Caki2 (cell line): ENCODE measurements at places on chromosomes 4 and X. TPM values are rescaled to one million over a fixed set of nuclear protein-coding genes. Genes with fewer than 3 reads are reported as not detected.

Gene FOXP3
- not detected in 2 replicates for total RNA-seq

Gene AREG
- total RNA-seq, result 20.6 and 30.6 TPM in 2 replicates

DNA sequence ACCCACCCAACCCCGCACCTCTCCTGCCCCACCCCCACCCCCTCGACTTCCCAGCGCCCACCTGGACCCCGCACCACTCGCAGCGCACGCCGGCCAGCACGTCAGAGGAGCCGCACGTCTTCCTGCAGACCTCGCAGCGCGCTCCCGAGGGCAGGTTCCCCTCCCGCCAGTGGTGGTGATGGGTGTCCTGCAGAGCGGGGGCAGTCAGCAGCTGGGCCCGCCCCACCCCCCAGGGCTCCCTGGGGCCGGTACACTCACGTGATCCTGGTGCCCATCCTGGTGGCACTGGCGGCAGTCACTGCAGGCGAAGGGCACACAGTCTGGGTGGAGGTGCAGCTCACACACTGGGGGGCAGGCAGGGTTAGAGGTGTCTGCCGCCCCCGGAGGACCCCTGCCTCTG, 5.1 kb downstream of the DGKQ start:
- DNase-seq, result no peak

DNA sequence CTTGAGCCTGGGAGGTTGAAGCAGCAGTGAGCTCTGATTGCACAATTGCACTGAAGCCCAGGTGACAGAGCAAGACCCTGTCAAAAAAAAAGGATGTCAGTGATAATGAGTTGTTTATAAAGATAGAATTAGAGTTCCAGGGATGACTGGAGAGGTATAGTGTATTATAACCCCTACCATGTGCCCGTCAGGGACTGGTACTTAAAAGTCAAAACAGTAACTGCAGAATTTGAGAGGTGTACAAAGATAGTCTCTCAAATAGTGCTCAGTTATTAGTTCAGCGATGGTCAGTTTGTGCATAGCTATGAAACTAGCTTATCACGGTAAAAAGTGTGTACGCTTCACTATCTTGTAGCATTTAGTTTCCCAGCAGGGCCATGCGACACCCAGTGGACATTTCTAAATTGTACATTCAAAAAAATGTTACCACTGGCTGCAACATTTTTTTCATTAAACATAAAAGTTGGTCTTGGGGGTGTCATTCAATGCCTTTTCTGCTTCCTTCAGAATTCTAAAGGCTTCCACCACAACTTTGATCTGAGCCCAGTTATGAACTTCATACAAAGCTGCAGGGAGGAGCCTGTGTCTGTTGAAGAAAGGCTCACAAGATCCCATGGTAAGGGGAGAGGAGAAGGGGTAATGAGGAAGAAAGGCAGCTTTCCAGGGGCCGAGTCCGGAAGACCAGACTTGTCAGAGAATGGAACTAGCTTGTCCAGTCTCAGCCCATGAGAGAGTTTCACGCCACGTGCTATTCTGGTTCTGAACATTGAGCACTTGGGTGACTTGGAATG, 9.2 kb upstream of the GYG2 start:
- peak; percentile 19 for DNase-seq

- DNase-seq, result no peak
Measured at GRCh38 chrX:63656871-63657580, 128.0 kb downstream of the ARHGEF9 start.

DNA sequence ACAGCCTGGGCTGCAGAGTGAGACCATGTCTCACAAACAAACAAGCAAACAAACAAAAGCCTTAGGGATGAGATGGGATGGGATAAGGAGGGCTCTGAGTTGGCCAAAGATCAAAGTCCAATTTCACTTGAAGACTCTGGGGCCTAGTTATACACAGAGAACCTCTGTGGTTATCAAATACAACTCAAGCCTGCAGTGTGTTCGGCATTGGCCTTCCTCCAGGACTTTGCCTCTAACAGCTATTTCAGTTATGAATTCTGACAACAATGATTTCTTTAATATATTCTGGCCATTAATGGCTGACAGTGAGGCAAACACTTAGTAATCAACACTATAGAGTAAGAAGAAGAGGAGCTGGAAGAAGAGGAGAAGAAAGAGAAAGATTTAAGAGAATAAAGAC, 171.1 kb downstream of the PDGFRA start:
- DNase-seq, result no peak

DNA sequence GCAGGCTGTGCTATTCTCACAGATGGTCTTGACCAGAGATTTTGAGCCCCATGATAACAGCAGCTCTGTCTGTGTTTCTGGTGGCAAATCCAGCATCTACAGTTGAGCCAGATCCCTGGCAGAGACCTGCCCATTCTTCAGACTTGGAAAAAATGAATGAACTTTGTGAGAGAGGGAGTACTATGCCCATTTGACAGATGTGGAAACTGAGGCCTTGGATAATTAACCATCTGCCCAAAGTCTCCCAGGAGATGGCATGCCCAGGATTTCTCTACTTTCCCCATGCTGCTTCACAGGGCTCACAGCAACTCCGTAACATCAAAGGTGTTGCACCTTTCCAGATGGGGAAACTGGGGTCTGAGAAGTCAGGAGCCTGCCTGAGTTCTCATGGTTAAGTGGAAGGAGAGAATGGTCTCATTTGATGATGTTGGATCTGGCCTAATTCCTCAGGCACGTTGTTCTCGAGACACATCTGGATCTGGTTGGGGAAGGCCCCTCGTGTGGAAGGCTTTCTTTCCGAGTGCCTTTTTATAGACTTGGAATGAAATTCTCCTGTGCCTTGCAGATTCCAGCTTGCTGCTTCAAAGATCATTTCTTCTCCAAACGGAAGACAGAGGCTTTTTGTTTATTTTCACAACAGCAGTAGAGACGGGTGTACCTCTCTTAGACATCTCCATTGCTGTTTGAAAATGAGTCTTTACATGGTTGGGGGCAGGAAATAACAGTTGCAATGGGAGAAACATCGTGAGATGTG, 73.3 kb upstream of the STX18 start:
- DNase-seq, result no peak

DNA sequence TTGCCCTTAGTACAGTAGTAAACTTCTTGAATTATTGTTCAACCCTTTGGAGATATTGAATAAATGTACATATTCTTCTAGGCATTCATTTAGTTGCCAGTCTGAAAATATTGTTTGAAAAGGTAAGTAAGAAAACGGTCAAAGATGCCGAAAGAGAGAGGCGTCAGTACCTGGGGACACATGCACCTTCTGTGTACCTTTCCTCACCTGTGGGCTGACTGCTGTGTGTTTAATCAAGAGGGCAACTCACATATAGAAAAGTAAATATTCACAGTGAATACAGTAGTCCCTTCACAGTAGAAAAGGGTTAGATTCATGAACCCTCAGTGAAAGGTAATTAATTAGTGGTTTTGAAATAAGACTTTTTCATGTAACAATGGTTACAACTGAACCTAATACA, 6.9 kb downstream of the ANXA10 start:
- no peak for DNase-seq

Gene DDIT4L
- 2.1 and 6.3 TPM in 2 replicates for total RNA-seq

Gene MTNR1A
- total RNA-seq, result 0.20 TPM in 1 of 2 replicates, not detected in the other

DNA sequence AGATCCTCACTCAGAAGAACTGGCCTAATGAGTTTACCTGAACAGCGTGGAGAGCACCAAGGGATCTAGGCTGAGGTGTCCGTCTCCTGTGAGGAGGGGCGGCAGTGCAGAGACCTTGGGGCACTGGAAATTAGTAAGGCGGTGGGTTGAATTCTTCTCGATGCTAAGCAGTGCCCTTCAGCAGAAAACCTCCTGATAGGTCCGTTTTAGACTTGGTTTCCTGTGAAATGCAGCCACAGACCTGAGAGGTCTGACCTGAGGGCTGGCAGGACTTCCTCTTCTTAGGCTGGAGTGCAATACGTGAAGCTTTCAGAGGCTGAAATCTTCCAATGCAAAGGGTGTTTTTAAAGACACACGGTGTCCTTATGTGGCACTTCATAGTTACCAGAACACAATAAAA, at the start of gene CLNK:
Gene CLNK, minus strand, starts transcription at position 138 of the 400 bp plus-strand sequence. CDS start 16,899 bp downstream, outside the sequence.
- no peak for DNase-seq

- no peak for DNase-seq
Measured at GRCh38 chrX:130351567-130351966, 11.8 kb downstream of the SLC25A14 start.

GRCh38 chrX:49184294-49185281, 1.6 kb downstream of the PRICKLE3 start:
- peak; percentile 94 for DNase-seq

DNA sequence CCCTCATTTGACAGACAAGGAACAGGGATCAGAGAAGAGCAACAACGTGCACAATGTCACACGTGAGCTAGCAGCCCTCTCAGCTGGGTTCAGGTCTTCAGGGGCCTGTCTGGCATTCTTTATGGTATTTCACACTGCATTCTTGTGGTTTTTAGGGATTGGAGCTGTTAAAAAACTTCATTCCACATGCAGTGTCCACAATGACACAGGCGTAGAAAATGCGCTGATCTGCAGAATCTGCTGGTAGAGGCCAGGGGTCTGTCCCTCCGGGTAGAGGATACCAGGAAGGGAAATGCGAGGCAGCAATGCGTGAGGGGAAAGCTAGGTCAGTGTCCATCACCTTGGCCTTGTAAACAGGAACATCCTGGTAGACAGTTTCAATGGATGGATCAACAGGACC, 36.6 kb downstream of the MAP7D3 start:
- DNase-seq, result peak; percentile 89

- no peak for DNase-seq
Measured at GRCh38 chr4:170414961-170415360, 325.2 kb upstream of the AADAT start.

Gene MID2
- 9.3 and 15.6 TPM in 2 replicates for total RNA-seq

Gene XAGE1A
- not detected in 2 replicates for total RNA-seq

DNA sequence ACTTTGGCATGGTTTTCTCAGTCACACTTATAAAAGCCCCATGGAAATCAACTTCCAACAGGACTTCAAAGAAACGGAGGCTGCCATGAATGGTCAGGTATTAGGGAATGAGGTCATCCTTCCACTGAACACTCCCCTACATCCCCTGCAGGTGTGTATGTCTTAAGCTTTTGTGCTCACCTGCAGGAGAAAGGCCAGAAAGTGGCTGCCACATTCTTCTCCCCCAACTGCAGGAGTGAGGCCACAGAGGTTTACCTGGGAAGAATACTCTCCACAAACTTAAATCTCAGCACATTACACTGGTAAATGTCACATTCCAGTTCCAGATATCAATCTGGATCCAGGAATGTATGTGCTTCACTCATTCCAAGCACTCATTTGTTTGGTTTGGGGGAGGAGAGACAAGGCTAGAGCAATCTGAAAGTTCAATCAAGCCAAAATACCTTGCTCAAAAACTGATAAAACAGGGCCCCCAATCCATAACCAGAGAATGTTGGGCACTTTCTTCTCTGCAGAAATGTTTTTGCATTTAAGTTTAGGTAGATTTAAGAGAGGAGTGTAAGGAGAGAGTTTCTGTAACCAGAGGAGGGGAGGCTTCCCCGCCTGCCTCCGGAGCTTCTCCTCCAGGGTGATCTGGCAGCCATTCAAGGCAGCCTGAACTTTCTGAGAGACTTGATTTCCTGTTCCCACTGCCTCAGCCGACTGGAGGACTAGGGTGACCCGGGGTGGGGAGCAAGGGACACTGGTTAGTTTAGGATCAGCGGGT, 15.4 kb downstream of the FAM9C start:
- peak; percentile 54 for DNase-seq

Gene TASL
- not detected in 2 replicates for total RNA-seq

DNA sequence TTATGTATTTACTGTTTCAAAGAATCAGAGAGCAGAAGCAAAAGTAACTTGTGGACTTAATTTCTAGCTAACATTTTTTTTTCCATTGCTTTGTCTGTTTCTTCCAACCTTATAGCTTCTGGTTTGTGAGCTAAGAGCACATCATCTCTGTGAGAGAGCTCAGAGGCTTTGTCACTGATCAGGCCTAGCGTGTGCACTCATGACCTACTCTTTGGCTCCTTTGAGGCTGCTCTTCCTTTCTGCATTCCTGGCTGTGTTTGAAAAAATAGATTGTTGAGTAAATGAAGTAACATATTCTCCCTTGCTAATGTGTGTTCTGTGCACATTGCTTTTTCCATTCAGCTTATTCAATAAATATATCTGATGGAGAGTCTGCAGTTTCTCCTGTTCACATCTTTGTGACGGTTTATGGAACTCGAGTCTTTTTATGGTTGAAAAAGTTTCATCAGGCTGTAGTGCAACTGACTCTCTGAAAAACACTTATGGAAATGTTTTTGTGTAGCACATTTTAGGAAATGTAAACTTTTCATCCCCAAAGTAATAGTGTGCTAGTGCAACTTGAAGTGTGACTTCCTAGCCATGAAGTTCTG, 133.0 kb downstream of the RAPGEF2 start:
- no peak for DNase-seq

DNA sequence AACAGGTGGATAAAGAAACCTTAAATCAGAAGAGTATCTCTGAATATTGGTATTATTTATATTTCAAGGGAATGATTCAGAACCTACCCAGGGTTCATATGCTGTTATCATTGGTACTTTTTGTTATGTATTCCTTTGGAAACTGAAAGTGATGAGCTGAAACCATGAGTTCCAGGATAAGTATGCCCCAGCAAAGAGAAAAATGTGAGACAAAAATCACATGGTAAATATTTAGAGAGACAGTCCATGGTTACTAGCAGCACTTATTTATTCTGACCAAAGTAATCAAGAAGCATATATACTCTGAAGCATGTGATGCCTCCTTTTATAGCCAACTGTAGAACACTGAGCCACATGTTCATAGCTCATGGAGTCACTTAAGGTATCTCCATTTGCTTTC, 277.7 kb downstream of the ARAP2 start:
- no peak for DNase-seq

Gene FGF13
- 0.29 and 1.1 TPM in 2 replicates for total RNA-seq

DNA sequence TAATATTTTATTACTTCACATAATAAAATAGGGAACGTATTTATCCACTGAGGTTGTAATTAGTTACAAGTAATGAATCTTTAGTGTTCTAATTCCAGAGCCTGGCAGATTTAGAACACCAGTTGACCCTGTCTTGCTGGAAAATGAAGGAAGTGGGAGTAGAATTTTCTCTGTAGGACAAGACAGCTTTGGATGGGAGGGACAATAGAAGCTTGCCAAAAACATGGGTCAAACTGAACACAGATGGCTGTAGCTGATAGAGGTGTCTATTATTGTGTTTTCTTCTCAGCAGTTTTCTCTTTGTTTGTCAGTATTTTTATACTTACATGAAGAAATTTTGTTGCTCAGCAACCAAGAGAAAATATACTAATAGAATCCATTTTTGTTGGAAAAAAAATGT, 20.2 kb downstream of the FAT4 start:
- no peak for DNase-seq

DNA sequence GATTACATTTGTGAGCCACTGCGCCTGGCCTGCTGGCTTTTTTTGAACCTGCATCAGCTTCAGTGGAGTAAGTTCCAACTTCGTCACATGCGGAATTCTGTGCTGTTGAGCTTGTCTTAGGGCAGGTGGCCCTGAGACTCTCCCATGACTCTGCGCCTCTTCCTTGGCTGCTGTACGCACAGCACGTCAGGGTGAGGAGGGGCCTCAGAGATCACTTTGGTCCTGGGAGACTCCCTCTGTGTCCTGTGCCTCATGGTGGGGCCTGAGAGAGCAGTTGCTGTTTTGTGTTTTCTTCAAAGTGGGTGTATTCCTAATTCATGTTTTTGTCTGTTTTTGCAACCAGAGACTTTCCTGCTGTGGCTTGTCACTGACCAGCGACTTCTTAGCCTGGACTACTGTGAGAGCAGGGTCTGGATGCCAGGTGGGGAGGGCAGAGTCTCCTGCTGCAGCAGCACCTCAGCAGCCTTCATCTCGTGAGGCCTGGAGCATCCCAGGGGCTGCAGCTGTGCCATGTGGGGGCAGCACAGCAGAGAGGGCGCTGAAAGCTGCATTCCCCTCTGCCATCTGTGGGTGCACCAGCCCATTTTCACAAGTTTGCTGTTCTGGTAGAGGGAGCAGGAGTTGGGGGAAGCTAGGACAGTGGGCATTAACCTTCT, 107.8 kb downstream of the TNIP2 start:
- DNase-seq, result no peak

Gene ODAPH
- total RNA-seq, result 0.17 TPM in 1 of 2 replicates, not detected in the other

Gene SGMS2
- total RNA-seq, result 9.3 and 47.4 TPM in 2 replicates
